Trophoblast cell (in vitro differentiated cells and primary cell): ENCODE measurements at places on chromosomes 2 and 18.

GRCh38 chr18:3596637-3597384 lies 146.8 kb downstream of the TGIF1 start:
- peak; percentile 38 for DNase-seq

DNA sequence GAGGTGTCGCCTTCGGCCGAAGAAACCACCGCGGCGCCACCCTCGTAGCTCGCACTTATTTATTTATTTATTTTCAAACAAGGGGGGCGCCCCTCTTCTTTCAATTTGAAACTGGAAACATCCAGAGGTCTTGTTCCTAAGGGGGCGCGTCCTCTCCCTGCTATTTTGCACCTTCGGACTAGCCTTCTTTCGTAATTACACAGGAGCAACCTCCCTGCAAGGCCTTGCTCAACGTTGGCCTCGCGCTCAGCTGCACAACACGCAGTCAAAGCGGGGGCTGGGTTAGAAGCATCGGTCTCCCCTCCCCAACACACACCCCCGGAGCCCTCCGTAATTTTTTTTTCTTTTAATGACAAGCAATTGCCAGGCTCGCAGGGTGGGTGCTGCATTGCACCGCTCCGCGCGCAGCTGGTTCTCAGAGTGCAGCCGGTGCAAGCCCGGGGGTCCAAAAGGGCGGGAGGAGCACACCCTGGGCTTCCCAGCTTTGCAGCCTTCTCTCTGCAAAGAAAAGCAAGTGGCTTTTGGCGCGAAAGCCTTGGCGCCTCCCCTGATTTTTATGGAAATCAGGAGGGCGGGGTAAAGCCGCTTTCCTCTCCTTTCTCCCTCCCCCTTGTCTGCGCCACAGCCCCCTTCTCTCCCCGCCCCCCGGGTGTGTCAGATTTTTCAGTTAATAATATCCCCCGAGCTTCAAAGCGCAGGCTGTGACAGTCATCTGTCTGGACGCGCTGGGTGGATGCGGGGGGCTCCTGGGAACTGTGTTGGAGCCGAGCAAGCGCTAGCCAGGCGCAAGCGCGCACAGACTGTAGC lies at the start of gene MYCN:
Gene MYCN (plus strand): TSS at position 697 of the 807 bp plus-strand sequence. CDS start 1,515 bp downstream, outside the sequence.
- peak; percentile 79 for DNase-seq

DNA sequence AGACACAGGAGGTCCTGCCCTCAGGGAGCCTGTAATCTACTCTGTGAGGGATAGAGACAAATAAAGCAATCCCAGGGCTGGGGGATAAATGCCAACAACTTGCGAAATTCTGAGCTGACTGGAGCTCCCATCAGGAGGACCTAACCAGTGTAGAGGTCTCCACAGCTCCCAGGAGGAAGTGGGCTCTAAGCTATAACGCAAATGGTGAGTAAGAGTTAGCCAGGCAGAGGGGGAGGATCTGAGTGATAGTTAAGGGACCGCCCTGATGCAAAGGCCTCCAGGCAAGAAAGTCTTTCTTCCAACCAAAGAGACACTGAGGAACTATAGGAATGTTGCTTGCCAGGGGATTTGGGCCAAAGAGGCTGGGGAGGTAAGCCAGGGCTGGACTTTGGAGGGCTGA lies 16.0 kb upstream of the ZNF532 start:
- DNase-seq: peak; percentile 89

DNA sequence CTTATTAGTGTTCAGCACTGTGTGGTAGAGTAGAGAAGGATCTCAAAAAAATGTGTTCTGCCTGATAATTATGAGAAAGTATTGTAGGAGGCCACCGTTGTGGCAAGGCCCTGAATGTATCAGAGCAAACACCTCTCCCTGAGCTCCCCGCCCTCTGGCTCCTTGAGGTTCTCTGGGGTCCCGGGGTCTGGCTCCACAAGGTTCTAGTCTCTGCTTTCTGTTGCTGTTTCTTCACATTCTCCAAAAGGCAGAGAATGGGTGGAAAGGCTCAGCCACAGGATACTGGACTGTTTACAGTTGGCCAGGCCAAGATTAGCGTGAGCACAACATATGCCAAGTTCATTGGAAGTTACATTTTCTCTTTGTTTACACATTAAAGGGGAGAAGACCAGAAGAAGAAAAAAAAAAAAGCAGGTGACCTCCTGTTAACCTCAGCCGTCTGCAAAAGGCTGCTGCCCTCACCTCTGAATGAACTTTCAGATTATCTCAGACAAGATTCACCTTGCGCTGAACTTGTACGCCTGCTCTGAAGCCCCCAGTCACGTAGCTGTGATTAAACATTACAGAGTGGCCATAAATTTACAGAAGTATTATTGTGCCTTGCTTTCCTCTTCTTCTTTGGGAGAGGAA lies 56.6 kb upstream of the CYP26B1 start:
- no peak for DNase-seq

DNA sequence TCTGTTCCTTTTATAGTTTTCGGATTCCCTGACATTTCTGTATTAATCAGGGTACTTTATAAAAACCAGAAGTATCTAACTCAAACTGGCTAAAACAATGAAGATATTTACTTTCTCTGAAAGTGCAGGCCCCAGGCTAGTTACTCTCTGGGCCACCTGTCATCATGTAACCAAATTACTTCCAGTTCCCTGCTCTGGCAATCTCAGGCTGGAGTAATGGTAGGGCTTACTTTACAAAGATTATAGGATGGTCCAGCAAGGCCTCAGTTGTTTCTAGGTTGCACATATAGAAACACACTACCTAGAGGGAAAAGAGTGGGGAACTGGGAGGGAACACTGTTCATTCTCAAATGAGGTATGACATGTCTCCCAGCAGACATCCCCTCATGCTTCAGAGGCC lies 74.8 kb downstream of the CHST9 start:
- no peak for DNase-seq
